ENCODE measurements at places on chromosomes 5 and 9.

DNA sequence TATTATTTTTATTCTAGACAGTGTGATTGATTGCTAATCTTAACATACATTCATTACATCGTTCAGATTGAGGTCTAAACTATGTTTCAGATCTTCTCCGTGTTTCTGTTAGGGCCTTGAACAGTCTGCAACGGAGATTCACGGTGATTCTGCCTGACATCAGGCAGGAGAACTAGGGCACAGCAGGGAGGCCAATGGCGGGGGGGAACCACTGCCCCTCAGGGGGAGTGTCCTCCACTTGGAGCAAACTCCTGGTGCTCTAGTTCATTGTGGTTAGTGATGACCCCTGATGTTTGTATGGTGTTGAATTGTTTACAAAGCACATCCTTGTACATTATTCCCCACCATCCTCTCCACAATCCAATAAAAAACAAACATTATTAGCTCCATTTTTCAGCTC lies 173.5 kb downstream of the ZNF608 start:
- no peak for DNase-seq

GRCh38 chr5:58793888-58794657 lies 211.2 kb downstream of the RAB3C start:
- DNase-seq = no peak

DNA sequence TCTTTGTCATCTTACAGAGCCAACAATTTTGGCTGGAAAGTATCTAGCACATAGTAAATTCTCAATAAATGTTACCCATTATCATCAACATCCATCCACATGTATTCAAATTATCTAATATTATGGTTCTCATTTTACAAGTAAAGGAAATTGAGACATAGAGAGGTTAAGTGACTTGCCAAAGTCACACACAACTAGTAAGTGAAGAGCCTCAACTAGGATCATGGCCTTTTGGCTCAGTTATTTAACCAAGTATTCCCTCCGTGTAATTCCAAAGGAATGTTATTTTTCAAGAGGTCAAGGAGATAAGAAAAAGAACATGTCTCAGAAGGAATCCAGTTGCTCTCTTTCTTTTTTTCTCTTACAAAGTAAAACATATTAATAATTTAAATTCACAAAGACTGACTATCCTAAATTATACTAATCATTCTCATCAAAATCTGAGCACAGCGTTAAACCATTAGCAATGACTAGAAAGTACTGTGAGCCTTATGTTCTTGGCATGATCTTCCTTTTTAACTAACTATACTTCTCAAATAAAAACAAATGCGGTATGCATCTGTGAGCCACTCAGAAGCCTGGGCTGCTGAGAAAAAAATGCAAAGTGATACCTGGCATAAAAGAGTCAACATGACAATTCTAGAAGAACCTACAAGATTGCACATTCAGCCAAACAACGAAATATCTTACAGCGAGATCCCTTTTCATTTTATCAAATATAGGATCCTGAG lies 350.9 kb downstream of the GLIS3 start:
- DNase-seq = no peak

GRCh38 chr5:56440871-56441740 lies 208.0 kb upstream of the ANKRD55 start:
- DNase-seq = no peak

DNA sequence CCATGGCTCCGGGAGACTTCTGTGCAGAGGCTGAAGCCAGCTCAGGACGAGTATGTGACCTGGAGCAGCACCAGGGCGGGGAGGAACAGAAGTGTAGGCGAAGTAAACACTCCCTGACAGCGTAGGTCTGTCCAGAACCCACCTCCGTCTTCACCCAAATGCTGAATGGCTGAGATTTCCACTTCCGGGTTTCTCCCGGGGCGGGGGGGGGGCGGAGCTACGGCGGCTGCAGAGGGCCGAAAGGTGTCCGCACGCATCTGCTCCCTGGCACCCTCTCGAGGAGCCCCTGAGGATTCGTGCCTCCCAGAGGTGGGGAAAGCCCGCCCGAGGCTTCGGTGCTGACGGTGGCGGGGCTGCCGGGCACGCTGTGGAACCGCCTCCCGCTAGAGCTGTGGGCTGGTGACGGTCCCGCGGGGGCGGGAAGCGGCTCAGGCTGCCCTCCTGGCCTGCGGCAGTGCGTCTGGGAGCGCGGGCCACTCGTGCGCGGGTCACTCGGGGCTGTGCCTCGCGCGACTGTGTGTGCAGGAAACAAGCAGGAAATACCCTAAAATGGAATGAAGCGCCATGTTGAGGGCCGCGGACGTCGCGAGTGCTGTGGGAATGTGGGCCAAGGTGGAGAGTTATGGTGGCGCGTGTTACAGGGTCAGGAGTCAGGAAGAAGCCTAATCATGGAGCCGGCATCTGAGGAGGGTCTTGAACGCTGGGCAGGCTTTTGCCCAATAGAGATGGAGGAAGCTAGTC lies 1425.4 kb downstream of the FOXD4L5 start:
- DNase-seq = peak; percentile 55

DNA sequence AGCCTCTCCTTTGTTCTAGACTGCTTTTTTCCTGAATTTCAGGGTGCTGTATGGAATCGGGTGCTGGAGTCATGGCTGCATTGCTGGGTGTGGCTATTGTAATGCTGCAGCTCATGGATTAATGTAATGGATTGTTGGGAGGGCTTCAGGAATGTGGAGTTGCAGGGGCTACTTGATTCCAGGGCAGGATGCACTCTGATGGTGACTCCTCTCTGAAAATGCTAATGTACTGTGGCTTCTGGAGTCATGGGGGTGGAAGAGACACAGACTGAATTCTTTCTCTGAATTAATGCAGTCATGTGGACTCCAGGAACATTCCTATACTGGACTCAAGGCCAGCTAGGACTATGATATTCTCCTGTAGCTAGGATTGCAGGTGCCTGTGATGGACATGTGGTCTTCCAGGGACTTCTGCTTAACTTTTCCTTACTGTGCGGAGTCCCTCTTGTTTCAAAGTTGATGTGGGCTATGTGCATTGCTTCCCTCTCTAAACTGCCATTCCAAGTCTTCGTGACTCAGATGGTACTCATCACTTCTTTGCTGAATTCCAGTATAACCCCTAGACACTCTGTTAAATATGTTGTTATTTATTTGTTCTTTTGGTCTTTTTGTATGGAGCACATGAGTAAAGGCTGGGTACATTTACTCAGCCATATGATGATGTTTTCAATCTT lies 396.2 kb downstream of the KCTD16 start:
- DNase-seq = no peak

GRCh38 chr9:76086539-76086938 lies 196.1 kb downstream of the PCSK5 start:
- DNase-seq = no peak

DNA sequence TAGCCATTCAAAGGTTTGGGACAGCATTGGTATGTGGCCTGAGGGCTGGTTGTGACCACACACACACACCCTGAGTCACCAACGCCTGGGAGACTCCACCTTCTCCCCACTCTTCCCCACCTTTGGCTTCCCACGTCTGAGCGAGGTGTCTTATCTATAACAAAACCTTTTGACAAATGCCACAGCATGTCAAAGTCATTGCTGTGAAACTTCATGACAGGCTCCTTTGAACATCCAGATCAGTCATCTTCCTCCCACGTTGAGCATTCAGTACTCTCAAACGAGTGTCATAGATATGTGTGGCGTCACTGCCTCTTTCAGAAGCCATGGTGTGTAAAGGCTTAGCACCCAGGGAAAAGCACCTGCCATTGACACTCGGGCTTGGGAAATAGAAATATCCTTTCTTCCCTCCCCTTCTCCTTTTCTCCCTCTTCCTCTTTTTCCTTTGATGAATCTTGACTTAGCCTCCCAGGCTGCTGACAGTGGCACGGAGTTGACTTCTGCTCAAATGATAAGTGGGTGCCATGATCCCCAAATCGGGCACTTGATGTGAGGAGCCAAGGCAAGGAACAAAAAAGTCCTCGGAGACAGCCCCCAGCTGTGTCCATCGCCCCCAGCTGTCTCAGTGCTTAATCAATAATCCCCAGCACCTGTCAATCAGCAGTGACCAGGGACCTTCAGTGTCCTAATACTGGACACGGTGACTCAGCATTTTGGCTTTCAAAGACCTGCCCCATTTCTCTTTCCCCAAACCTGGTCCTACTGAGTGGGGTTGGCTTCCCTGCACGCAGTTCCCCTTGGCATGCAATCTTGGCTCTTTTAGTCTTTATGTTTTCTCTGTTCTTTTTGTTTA lies 114.8 kb downstream of the FGF18 start:
- no peak for DNase-seq

DNA sequence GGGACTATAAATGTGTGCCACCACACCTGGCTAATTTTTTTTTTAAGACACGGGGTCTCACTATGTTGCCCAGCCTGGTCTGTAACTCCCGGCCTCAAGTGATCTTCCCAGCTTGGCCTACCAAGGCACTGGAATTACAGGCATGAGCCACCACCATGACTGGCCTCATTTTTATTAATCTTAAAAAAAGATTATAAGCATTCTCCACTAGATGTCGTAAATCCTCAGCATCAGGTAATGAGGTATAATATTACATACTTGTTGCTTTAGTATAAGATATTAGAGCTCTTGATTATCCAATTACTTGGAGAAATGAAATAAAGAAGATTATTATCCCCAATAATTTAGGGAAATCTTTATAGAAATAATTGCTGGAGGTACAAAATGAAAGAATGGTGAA lies 78.2 kb upstream of the HTR1A start:
- DNase-seq = no peak

Measured in T-helper 1 cell (primary cell).